ENCODE measurements at places on chromosomes 13 and 19.

DNA sequence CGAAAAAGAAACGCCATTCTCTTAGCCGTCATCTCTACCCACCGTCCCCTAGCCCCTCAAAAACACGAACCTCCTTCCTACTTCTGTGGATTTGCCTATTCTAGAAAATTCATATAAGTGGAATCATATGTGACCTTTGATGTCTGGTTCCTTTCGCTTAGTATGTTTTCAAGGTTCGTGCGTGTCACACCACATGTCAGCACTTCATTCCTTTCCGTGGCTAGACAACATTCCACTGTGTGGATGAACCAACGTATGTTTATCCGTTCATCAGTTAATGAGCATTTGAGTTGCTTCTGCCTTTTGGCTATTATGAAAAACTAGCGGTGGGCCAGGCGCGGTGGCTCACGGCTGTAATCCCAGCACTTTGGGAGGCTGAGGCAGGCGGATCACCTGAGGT is 14.0 kb upstream of the PPP1R12C start:
- DNase-seq, result no peak

GRCh38 chr13:34124666-34125306 is 306.8 kb downstream of the RFC3 start:
- peak; percentile 87 for DNase-seq

GRCh38 chr19:16417660-16418596 is 53.8 kb downstream of the EPS15L1 start:
- DNase-seq, result peak; percentile 14

GRCh38 chr13:23146811-23147625 is 33.8 kb upstream of the SGCG start:
- no peak for DNase-seq

- no peak for DNase-seq
These were observed 41.4 kb downstream of the NLRP12 start for GRCh38 chr19:53782698-53783097.

DNA sequence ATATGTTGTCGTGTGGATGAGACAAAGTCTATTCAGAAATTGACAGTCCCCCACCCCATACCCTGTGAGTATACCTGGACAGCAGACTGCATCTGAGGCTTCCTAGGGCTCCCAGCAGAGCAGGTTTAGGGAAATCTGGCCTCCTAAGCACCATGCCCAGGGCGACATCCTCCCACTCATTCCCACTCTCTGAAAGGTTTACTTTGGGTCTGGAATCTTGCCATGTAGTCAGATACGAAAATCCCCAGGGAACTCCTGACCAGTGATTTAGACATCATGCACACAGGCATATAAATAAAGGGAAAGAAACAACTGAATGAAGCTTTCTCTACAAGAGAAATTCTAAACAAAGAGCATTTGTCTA is 717 bp upstream of the NALCN start:
- DNase-seq, result peak; percentile 92

- DNase-seq, result no peak
These were observed 77.5 kb upstream of the SCEL start for GRCh38 chr13:77457966-77458365.

- no peak for DNase-seq
These were observed 9.4 kb upstream of the USPL1 start for GRCh38 chr13:30608364-30608763.

DNA sequence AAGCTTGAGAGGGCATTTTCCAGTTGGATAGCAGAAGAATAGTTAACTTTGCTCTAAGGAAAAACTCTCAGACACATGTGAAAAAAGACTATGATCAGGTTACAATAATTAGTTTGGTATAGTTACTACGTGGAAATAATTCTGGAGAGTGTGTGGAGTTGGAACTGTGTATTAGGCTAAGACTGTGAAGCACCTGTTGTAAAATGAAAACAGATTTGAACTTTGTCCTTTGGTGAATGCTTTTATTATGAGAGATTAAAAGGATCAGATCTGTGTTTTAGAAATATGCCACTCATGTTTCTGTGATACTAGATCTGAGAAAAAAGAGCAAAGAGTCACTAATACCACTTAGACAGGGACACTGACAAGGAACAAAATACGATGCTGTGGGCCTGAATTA is 807.5 kb upstream of the ATXN8OS start:
- no peak for DNase-seq

DNA sequence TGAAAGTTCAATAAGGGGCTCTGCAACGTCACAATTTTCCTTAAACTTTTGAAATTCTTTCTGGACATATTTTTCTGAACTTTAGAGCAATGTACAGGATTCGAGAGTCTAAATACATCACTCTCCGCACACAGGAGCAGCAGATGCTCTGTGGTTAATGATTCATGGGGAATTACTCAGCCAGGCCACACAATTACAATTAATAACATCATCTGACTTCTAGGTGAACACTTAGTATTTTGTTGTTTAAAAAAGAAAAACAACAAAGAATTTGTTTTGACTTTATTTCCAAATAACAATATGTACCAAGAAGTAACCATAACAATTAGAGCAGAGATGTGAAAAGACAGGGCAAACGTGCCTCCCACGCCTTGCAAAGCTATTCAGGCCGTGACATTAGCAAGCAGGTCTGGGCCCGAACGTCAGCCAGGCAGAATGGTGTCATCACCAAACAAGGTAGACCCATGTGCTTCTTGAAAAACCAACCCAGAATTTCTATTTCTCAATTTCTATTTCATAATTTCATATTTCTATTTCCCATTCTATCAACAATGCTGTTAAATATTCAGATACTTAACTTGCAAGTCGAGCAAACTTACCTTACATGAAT is 236.3 kb downstream of the COL4A1 start:
- DNase-seq, result no peak

GRCh38 chr19:46155237-46155636 is 7.2 kb downstream of the IGFL2 start:
- no peak for DNase-seq

DNA sequence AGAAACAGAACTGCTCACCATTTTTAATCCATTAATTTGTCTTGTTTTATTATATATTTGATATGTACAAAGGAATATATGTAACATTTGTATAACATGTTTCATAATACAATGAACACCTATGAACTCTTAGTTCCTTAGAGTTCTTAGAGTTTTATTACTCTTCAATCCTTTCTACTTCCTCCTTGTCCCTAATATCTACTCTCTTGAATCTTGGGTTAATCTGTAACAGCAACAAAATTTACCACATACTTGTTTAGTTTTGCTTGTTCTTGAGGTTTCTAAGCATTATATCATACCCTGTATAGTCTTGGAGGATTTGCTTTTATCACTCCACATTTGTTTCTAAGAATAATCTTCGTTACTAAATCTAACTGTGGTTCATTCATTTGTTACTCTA is 151.4 kb downstream of the PDS5B start:
- DNase-seq, result no peak

DNA sequence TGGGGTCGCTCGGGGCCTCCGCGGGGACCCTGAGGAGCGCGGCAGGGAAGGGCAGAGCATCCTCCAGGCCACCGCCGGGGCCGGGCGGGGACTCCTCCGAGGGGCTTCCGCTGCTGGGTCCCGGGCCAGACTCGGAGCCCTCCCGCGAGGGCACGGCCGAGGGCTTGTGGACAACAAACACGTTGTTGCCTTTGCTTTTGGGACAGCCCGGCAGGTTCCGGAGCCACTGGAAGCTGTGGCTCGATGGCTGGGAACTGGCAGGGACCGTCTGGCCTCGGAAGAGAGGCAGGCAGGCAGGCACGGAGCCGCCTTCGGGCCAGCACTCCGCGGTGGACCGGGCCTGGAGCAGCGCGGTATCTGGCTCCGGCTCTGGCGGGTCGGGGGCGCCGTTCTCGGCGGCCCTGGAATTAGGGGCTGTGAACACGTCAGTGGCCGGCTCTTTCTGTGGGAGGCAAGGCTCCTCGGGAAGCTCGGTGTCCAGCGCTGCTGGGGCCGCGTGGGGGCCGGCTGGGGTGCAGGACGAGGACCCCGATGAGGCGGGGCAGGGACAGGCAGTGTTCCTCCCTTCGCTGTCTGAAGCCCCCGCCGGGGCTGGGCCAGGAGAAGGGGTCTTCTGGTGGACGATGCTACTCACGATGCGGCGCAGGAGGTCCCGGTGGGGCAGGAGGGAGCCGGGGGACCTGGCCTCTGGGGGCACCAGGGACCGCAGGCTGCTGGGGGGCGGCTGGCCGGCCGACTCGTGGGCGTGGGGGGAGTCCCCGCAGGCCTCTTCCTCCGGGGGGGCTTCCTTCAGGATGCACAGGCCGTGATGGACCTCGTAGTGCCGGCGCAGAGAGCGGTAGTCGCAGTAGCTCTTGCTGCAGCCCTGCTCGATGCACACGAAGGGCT is 27.6 kb downstream of the ZNF541 start:
- DNase-seq, result no peak

GRCh38 chr19:18063463-18063862 is 23.3 kb downstream of the IL12RB1 start:
- DNase-seq, result no peak

- DNase-seq, result no peak
These were observed 239.8 kb downstream of the COG6 start for GRCh38 chr13:39895254-39895653.

DNA sequence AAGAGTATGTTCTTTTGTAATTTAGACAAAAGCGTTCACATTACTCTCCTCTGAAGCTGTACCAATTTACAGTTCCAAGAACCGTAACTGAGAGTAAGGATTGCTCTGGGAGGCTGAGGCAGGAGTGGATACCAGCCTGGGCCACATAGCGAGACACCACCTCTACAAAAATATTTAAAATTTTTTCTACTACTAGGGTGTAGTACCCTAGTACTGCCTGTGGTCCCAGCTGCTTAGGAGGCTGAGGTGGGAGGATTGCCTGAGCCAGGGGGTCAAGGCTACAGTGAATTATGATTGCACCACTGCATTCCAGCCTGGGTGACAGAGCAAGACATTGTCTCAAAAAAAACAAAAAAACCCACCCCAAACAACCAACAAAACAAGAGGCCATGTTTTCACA is 12.1 kb upstream of the CYP2A6 start:
- no peak for DNase-seq

- DNase-seq, result no peak
These were observed 13.1 kb upstream of the WTIP start for GRCh38 chr19:34468409-34468808.

GRCh38 chr13:31225998-31226675 is 26.4 kb downstream of the B3GLCT start:
- no peak for DNase-seq

- no peak for DNase-seq
These were observed 11.6 kb downstream of the SHKBP1 start for GRCh38 chr19:40588110-40588854.

DNA sequence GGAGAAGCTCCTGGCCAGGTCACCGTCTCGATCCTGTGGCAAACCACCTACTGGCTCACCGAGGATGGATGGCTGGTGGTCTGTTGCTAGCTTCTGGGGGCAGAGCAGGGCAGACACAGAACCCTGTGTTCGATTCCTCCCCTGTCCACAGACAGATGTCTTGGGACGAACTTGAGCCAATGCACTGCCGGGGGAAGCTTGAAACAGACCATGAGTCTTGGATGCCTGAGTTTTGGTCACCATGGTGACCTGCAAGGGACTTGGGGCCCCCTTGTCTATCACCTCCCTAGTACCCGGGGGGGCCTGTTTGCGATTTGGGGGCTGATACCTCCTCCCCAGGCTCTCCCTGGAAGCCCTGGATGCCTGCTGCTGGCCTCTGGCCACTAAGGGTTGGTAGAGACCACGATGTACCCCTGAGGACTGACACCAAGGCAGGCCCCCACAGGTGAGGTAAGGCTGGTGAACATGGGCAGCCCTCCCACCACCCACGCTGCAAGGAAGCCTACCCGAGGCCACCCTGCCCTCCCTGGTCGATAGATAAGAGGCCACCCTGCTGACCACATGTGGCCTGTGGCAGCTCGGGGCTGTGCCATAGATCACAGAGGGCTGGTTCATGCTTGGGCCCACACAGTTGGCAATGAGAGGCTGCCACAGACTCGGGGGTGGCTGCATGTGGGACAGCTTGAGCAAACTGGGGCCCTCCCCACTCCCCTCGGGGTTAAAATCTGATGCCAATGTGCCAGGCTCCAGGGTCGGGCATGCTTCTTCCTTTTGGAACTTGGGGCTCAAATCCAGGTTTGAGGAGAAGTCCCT is 10.7 kb downstream of the IQCN start:
- DNase-seq, result no peak

- DNase-seq, result no peak
These were observed 412.6 kb downstream of the KLF12 start for GRCh38 chr13:73721571-73721970.

- DNase-seq, result no peak
These were observed 10.8 kb downstream of the NDUFA11 start for GRCh38 chr19:5892772-5893275.

DNA sequence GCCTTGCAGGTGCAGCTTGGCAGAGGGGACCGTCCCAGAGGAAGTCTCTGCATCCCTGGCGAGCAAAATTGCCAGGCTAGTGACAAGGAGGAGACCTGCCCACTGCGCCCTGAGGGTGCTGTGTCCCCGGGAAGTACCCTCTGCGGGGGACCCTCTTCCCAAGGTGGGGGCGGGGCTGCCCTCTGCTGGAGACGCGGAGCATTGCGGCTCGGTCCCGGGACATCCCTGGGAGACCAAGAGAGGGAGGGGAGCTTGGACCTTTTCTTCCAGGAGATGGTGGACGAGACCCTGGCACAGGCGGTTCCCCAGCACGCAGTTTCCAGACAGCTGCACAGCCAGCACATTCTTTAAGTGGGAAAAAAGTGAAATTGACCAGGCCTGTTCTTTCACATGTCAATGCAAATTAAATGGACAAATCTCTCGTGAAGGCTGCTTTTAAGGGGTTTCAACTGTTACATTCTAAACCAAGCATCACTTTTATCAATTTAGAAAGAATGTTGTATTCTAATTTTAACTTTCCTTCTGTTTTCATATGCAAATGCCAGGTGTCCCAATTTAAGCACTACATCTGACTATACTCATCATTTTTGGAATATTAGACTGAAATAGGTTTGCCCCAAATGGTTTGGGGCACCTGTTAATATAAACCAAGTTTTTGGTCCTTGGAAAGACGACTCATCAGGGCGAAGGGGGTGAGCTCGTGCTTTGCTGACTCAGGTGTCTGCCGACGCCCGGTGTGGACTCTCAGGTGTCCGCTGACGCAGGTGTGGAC is 60.7 kb downstream of the MCF2L start:
- DNase-seq, result no peak

- no peak for DNase-seq
These were observed 2.9 kb upstream of the CCDC9 start for GRCh38 chr19:47253467-47253881.

- DNase-seq, result no peak
These were observed 128.9 kb upstream of the KLHL1 start for GRCh38 chr13:70237131-70237530.

DNA sequence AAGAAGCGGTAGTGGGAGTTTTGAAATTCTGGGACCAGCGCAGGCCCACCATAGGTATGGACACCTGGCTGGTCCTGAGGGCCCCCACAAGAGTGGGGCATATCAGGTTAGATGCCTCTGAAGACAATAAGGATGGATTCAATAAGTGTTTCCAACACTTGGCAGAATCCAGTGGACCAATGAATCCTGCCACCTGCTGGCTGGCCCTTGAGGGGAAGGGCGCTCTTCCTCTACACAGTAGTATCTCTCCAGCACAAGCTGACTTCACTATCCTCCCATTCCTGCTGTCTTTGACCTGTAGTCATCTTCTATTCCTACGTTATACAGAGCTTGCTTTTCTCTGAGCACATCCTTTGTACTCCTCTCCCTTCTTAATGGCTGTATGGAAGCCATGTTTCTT is 199.7 kb upstream of the TSHZ3 start:
- DNase-seq, result no peak

- DNase-seq, result no peak
These were observed 86.5 kb downstream of the COL4A1 start for GRCh38 chr13:110220471-110220870.

All from NCI-H1092 (cell line).